ENCODE measurements at places on chromosomes 6 and 20. TPM values are rescaled to one million over a fixed set of nuclear protein-coding genes. Genes with fewer than 3 reads are reported as not detected.

DNA sequence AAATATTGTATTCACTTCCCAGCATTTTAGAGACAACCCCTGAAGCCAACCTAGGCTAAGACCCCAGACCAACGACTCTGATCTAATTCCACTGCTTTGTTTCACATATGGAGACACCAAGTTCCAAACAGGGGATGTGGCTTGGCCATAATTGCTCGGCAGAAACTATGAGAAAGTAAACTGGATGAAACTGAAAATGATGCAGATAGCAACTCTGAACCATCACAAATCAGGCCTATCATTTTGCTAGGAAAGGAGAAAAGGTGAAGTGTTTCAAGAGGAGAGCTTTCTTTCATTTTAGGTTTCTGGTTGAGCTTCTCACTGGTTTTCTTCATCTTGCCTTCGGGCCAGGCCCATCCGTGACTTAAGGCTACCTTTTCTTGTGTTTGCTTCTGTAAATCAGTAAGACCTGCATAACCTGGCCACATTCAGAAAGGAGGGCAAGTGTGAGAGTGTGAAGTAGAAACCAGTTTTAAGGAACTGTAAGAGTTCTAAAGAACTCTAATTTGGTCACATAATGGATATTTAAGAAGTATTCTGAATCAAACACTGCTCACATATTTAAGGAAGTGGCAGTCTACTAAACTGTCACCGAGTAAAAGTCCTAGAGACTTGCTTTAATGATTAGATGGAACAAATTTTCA, 105.8 kb downstream of the BACH2 start:
- DNase-seq = no peak

DNA sequence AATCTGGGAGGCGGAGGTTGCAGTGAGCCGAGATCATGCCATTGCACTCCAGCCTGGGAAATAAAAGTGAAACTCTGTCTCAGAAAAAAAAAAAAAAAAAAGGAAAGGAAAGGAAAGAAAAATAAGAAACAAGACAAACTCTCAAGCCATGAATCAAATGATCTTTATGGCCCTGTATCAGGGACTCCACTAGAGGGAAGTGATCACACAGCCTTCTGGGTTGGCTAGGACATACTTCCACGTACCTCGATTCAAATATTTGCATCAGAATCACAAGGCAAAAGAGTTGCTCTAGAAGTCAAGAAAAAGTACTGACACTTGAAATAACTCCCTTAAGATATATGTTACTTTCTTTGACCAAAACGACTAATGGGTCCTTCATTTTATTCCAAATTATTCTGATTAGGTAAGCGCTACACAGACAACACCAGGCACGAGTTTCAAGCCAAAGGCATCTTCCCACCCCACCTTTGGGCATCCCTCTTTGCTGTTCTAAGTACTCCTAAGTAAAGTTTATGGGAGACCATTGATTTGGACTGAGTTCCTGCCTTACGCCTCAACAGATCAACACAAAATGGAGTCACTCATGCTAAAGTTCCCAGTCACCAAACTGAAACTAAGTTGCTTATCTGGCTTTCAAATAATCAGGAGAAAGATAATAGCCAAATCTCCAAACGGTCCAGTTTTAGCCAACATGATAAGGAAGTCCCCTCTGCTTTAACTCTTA, 77.5 kb upstream of the NT5E start:
- no peak for DNase-seq

FAM83C gene
- total RNA-seq = not detected

GABRR1 gene
- not detected for total RNA-seq

MYL9 gene
- total RNA-seq = 258 TPM

NMBR gene
- total RNA-seq = not detected

DNA sequence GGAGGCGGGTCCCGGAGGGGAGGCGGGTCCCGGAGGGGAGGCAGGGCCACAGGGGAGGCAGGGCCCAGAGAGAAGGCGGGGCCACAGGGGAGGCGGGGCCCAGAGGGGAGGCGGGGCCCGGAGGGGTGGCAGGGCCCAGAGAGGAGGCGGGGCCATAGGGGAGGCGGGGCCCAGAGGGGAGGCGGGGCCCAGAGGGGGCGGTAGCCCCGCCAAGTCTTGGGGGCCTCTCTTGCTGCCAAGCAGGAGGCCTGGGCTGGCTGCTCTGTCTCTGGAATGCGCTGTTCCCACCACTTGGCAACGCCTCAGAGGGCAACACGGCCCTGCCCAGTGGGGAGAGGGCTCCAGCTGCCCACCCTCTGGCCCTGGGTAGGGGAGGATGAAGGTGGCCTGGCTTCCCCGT, 80.5 kb downstream of the YTHDF1 start:
- DNase-seq = no peak

GRCh38 chr6:6538261-6538660, 50.3 kb upstream of the LY86 start:
- DNase-seq = no peak

- no peak for DNase-seq
Measured at GRCh38 chr20:10225439-10226060, 6.9 kb downstream of the SNAP25 start.

DNA sequence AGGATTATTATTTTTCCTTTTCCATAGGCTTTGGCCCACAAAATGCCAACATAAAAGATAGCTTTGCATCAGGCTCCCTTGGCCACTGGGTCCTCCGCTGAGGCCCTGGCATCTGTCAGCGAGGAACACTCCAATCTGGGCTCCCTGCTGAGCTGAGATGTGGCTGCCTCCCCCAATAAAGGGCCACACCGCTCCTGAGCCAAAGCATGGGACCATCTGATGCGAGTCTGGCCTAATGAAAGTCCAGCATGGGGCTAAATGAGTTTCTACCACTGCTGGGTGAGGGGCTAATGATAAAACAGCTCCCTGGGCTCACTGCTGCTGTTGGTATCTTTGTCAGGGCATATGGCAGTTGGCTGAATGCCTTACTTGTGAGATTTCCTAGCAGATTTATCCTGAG, 817.5 kb upstream of the SLC35B3 start:
- DNase-seq = no peak

DNA sequence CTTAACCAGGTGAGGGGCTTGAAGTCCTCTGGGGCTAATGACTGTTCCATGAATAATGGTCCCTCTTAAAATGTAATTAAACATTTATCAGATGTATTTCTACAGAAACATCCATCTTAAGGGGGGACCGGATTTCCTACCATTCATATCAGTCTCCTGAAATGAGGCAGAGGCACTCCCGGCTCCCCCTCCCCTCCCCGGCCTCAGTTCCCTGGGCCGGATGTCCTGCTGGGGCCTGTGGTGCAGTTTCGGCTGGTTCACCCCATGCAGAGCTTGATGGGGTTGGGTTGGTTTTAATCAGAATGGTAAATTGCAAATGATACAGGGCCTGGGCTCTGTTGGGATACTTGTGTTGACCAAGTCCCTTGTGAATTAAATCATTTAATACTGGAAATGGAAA, 349.4 kb downstream of the PREX1 start:
- no peak for DNase-seq

- no peak for DNase-seq
Measured at GRCh38 chr20:57546956-57547649, 13.8 kb upstream of the PCK1 start.

DNA sequence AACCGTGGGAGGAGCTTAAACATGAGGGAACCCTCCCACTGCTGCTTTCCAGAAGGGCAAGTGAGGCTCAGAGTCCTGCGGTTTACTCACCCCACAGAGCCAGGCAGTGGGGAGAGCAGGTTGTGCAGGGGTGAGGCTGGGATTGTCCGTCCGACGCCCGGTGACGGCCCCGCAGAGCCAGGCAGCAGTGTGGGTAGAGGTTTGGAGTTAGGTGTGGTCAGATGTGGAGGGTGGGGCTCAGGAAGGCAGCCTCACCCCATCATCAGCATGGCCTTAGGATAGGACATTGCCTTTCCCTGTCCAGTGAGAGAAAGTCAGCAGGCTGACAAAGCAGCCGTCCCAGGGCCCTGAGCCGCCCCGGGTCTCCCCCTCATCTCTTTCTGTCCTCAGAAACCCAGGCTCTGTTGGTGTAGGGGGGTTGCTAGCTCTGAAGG, 234.6 kb downstream of the DLL1 start:
- DNase-seq = no peak

KHDC3L gene
- not detected for total RNA-seq

DNA sequence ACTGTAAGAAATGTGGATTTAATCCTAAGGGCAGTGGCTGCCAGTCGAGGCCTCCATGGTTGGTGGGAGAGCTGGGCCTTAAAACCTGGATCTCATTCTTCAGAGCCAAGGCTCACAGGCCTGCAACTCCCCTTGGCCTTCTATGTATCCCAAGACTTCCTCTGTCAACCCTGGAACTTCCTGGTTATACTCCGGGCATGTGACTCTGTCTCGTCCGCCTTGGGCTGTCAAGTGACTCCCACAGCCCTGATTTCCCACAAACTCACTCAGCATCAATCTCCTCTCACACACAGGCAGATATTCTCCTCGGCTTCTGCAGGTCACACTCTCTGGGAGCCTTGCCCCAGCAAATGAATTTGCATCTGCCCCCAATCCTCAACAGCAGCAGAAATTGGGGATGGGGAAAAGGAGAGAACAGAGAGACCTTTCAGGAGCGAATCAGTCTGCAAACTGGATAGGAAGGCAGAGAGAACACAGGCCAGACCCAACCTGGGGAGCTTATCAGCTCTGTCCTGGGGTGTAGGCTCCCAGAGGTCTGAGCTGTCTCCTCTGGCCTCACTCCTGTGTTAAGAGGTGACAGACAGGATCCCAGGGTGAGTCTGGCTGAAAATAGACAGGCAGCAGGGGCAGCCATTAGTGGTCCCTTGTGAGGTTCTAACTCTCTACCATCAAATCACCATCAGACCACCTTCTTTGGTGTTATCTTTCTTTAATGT, 30.4 kb upstream of the PREX1 start:
- no peak for DNase-seq

GRCh38 chr20:37396416-37397075, 50.6 kb downstream of the SRC start:
- DNase-seq = no peak

LCA5 gene
- 5.5 TPM for total RNA-seq

All from stomach (tissue), 19 donors.